ENCODE measurements at places on chromosomes 6 and 20.

GRCh38 chr6:35942355-35942754, 21.5 kb upstream of the SRPK1 start:
- no peak for DNase-seq

GRCh38 chr6:20227350-20227749, 15.1 kb upstream of the MBOAT1 start:
- no peak for DNase-seq

- DNase-seq, result no peak
Measured at GRCh38 chr6:6900569-6901204, 207.1 kb upstream of the RREB1 start.

DNA sequence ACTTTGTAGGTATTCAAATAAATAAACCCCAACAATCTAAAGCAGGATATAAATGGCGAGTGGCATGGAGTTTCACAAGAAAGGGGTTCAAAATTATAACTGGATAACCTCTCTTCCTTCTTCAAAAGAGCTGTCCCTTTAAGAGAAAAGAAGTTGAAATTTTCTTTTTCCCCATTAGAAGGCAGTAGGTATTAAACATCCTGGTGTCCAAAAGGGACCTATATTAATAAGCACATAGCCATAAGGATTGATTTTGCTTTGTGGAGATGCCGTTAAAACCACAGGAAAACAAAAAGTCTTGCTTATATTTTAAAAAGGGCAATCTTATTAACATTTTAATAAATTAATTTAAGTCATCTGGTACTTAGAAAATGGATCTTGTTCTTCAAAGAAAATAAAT, 76.5 kb downstream of the LYRM4 start:
- no peak for DNase-seq
